ENCODE measurements at places on chromosomes 16 and 17. TPM values are rescaled to one million over a fixed set of nuclear protein-coding genes. Genes with fewer than 3 reads are reported as not detected.
A peak's percentile ranks its signal among the peaks of the same experiment; 100 is the strongest.

ABAT gene
- 3.4 TPM for polyA plus RNA-seq

DNA sequence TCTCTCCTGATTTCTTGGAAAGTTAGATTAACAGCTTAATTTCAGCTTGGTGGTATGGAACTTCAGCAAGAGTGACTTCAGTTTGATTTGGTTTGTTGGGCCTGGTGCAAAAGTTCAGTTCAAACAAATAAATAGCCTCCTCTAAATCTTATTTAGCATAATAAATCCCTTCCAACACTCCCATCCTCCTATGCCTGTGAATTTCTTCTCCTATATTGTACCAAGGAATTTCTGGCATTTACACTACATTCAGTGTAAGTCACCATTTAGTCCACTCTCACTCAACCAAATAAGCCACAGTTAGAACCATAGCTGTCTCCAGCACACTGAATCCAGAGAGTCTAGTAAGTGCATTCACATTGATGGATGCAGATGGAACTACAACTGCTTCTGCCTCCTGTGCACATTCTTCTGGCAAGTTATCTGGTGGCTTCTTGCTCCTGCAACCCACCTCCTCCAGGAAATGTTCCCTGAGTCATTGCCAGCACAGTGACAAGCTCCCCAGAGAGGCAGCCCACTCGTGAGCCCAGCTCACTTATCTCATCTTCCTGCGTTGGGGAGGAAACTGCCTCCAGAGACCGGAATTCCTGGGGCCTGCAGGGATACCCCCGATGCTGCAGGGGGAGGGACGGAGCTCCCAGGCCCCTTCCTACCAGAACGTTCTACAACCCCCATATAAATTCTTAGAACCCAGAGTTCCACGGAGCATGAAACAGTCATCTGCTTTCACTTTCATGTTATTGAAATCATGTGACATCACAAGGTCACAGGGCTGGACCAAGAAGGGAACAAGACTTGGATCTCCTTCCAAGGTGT is 318.3 kb downstream of the PHKB start:
- no peak for DNase-seq
- H3K4me3 ChIP-seq, result peak overlapping the region; percentile 52
- H3K27me3 ChIP-seq, result no peaks in the 10 kb centered on the region
- H3K4me1 ChIP-seq, result no peaks in the 10 kb centered on the region

DNA sequence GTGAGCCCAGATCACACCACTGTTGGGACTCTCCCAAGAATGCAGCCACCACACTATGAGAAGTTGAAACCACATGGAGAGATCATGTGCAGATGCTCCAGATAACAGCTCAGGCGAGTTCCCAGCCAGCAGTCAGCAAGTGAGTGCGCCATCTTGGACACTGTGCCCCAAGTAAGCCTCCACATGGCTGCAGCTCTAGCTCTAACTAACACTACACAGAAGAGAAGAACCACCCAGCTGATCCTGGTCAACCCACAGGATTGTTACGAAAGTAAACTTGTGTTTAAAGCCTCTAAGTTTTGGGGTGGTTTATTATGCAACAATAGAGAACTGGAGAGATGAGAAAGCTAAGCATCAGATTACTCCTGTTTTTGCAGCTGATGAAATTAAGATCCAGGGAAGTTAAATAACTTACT is 25.8 kb downstream of the SLC38A7 start:
- no peak overlapping the region for H3K27ac ChIP-seq
- DNase-seq, result no peak
- no peaks in the 10 kb centered on the region for H3K36me3 ChIP-seq
- no peaks in the 10 kb centered on the region for H3K27me3 ChIP-seq

KRTAP1-1 gene
- not detected for polyA plus RNA-seq

KCNJ12 gene
- polyA plus RNA-seq, result 7.3 TPM

GRCh38 chr17:18182978-18183333 is 672 bp upstream of the ALKBH5 start:
- peak overlapping the region; percentile 56 for H3K4me3 ChIP-seq
- H3K36me3 ChIP-seq, result peaks cover 13% of the 10 kb centered on the region
- peaks cover 47% of the 10 kb centered on the region for H3K4me1 ChIP-seq
- H3K27me3 ChIP-seq, result no peaks in the 10 kb centered on the region

- no peak overlapping the region for H3K27ac ChIP-seq
- peak overlapping the region; percentile 42 for H3K4me3 ChIP-seq
- H3K27me3 ChIP-seq, result no peaks in the 10 kb centered on the region
- peak; percentile 85 for DNase-seq
Observed at GRCh38 chr16:46789499-46790414, 41.2 kb downstream of the C16orf87 start.

- DNase-seq, result peak; percentile 62
- H3K4me1 ChIP-seq, result peaks cover 88% of the 10 kb centered on the region
- no peaks in the 10 kb centered on the region for H3K27me3 ChIP-seq
- H3K27ac ChIP-seq, result peak overlapping the region; percentile 88
Observed at GRCh38 chr17:40110026-40110845, 9.8 kb upstream of the NR1D1 start.

- peaks cover 9% of the 10 kb centered on the region for H3K4me1 ChIP-seq
- DNase-seq, result no peak
- no peaks in the 10 kb centered on the region for H3K27me3 ChIP-seq
Observed at GRCh38 chr17:64091116-64091515, 38.8 kb downstream of the ERN1 start.

PGAP3 gene
- polyA plus RNA-seq, result 13.8 TPM

KRT27 gene
- not detected for polyA plus RNA-seq

DNA sequence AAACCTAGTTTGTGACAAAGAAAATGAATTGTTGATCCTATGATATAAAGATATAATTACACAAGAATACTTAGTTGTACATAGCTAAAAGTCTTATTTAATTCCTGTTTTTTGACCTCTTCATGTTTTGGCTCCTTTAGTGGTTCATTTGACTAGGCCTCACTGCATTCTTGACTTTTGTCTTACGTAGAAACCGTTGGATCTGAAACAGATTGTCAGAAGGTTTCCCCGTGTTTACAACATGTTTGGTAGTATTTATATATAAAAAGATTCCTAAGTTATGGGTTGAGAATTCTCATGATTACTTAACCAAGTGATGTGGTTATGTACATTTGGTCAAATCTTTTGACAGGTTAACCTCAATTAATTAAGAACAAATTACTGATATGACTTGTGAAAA is 162.8 kb downstream of the BCAS3 start:
- DNase-seq, result no peak
- H3K27ac ChIP-seq, result no peak overlapping the region
- no peaks in the 10 kb centered on the region for H3K27me3 ChIP-seq
- no peaks in the 10 kb centered on the region for H3K36me3 ChIP-seq

TXNDC17 gene
- polyA plus RNA-seq, result 221 TPM

DNA sequence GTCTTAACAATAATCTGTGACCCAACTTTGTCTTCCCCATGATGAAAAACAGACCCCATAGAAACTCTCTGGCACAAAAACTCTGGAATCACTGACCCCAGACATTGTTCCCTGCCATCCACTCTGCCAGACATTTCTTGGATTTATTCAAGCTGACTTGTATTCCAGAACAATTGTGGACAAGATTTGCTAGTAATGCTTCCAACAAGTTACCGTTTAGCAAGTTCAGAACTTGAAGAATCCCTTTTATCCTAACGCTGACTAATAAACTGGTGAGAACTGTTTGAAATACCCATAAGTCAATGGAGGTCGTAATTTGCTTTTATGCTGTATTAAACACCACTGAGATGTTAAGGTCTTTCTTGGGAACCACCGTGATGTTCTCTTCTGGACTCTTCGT is 10.5 kb downstream of the HSBP1 start:
- H3K4me1 ChIP-seq, result peaks cover 12% of the 10 kb centered on the region
- no peaks in the 10 kb centered on the region for H3K36me3 ChIP-seq
- H3K27ac ChIP-seq, result no peak overlapping the region
- no peaks in the 10 kb centered on the region for H3K27me3 ChIP-seq
- no peak overlapping the region for H3K4me3 ChIP-seq

FAM171A2 gene
- 0.42 TPM for polyA plus RNA-seq

CRYBA1 gene
- polyA plus RNA-seq, result not detected

DNA sequence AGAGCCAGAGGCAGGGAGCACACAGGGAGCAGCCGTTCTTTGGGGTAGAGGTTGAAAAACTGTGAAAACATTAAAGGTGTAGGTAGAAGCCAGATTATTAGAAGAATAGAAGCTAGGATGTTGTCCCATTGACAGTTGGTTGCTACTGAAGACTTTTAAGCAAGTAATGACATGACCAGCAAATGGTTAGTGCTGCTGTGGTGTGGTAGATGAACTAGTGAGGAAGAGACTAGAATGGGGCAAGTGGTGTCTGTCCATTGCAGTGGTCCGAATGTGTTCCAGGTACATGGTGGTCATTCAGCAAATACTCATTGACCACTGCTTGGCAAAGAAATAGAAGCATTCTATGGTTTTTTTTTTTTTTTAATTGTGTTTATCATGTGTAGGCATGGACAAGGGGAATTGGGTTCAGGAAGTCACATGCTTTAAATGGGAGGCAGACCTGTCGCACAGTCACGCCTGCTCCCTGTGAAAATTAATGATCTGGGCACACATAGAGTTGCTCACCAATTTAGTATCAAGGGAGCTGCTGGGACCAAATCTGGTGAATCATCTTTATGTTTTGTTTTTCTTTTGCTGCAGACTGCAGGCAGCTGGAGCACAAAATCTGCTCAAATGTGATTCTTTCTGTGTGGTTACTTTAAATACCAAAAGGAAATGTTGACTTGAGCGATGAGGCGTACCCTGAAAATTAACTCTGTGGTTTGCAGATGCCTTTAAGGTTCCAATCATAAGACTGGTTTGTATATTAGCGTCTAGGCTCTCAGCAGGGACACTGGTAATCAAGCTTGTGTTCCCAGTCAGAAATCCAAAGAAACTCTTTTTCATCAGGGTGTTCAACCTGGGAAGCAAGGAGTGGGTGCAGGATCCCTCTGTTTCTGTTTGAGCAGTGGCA is 30.7 kb downstream of the YPEL2 start:
- H3K4me1 ChIP-seq, result peaks cover 29% of the 10 kb centered on the region
- H3K27ac ChIP-seq, result peak overlapping the region; percentile 41
- H3K36me3 ChIP-seq, result peaks cover 19% of the 10 kb centered on the region
- no peaks in the 10 kb centered on the region for H3K27me3 ChIP-seq

GRCh38 chr17:78377858-78378224 is 608 bp upstream of the PGS1 start:
- H3K4me3 ChIP-seq, result peak overlapping the region; percentile 98
- peak overlapping the region; percentile 89 for H3K27ac ChIP-seq
- H3K36me3 ChIP-seq, result no peaks in the 10 kb centered on the region
- H3K4me1 ChIP-seq, result peaks cover 39% of the 10 kb centered on the region
- H3K27me3 ChIP-seq, result no peaks in the 10 kb centered on the region
- no peak for DNase-seq

DNA sequence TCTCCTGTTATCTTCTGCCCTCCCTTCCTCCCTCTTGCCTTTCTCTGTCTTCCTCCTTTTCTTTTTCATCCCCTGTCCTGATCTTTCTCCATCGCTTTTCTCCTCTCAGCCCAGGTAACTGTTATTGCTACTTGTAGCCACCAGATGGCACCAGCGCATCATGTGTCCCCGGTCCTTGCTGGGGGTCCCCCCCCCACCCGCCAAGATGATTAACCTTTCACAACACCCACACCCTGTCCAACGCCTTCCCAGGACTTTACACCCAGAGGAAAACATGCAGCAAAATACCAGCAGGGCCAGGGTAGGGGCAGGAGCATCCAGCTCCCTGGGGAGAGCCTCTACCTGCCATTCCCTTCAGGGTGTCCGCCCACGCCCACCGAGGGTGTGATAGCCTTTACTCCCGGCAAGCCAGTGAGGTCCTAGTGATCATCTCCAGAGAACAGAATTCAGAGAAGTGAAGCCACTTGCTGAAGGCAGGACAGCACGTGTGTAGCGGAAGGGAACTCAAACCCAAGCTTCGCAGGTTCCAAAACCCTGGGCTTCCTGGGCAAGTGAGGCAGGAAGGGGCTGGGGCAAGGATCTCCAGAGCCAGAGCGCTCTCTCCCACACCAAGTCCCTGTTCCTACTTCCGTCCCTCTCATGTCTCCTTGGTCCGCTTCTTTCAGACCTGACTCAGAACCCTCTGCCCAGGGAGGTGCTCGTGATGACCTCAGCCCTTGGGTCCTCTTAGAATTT is 13.4 kb upstream of the TAC4 start:
- H3K4me1 ChIP-seq, result no peaks in the 10 kb centered on the region
- H3K27me3 ChIP-seq, result peaks cover 9% of the 10 kb centered on the region
- no peak overlapping the region for H3K4me3 ChIP-seq
- H3K36me3 ChIP-seq, result no peaks in the 10 kb centered on the region
- DNase-seq, result peak; percentile 58

CLDN7 gene
- polyA plus RNA-seq, result 1.3 TPM

DNA sequence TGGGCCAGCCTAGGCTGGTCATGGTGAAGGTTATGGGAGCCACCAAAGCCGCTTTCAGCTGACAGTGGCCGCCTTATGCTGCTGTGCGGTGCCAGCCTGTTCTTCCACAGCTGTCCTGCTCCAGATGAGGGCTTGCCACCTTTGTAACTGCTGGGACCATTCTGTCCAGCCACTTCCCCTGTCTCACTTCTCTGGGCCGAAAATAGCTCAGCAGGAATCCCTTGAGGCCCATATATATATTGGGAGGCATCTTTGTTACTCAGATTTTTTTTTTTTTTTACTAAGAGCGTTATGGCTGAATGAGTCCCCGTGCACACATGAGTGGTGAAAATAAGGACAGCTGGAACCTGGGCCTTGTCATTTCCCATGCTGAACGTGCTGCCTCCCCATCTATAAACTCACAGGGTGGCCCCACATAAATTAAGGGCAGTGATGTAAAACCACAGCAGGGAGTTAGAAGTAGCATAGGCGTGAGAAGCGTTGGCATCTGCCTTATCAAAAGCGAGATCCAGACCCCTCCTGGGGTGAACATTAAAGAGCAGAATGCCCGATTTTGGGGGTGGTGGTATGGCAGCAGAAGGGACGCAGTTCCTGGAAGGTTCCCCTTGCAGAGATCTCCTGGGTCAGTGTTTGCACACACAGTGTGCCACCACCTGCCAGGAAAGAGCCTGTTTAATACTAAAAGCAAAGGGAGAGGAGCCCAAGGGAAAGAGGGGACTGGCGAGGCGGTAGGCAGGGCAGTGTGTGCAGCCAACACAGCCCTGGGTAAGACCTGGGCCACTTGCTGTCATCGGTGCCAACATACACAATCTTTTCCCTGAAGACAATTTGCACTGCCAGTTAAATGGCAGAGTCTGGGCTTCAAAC is 57.8 kb downstream of the USP43 start:
- H3K36me3 ChIP-seq, result no peaks in the 10 kb centered on the region
- no peaks in the 10 kb centered on the region for H3K27me3 ChIP-seq
- H3K27ac ChIP-seq, result no peak overlapping the region
- H3K4me3 ChIP-seq, result no peak overlapping the region
- DNase-seq, result no peak

Measured in heart left ventricle (tissue), 16 donors.